ENCODE measurements at places on chromosomes 1 and 21.

GRCh38 chr1:162681122-162681436 lies 48.8 kb downstream of the DDR2 start:
- H3K27ac ChIP-seq = no peak overlapping the region
- H3K4me1 ChIP-seq = no peaks in the 10 kb centered on the region
- peaks cover 8% of the 10 kb centered on the region for H3K36me3 ChIP-seq
- H3K27me3 ChIP-seq = no peaks in the 10 kb centered on the region
- ATAC-seq = no peak
- no peak overlapping the region for H3K4me3 ChIP-seq

- peaks cover 6% of the 10 kb centered on the region for H3K4me1 ChIP-seq
- no peaks in the 10 kb centered on the region for H3K27me3 ChIP-seq
- H3K4me3 ChIP-seq = no peak overlapping the region
These were observed 160.9 kb downstream of the PBX1 start for GRCh38 chr1:164719676-164720439.

DNA sequence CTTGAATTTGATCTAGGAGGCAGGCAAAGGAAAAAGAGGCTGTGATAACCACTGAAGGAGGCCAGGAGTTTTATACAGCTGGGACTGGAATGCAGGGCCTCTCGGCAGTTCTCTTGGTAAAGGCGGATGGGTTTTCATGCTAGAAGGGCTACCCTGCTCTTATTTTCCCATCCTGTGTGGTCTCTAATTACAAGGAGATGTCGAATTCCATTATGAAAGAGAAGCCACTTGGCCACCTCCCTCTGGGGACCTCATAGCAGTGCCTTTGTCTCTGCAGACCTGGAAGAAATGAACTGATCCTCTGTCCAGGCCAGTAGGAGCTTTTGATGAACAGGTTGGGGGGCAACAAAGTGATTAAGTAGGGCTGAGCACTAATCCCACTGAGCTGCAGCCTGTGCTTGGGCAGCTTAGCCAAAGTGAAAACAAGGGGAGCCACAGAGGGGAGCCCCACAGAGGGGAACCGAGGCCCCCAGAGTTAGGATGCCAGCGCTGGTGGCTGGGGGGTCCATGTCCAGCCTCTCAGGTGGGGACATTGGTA lies 42.2 kb upstream of the BCAR3 start:
- ATAC-seq = no peak
- H3K4me3 ChIP-seq = no peak overlapping the region
- H3K36me3 ChIP-seq = no peaks in the 10 kb centered on the region
- no peaks in the 10 kb centered on the region for H3K27me3 ChIP-seq
- H3K27ac ChIP-seq = no peak overlapping the region
- H3K4me1 ChIP-seq = peaks cover 13% of the 10 kb centered on the region

DNA sequence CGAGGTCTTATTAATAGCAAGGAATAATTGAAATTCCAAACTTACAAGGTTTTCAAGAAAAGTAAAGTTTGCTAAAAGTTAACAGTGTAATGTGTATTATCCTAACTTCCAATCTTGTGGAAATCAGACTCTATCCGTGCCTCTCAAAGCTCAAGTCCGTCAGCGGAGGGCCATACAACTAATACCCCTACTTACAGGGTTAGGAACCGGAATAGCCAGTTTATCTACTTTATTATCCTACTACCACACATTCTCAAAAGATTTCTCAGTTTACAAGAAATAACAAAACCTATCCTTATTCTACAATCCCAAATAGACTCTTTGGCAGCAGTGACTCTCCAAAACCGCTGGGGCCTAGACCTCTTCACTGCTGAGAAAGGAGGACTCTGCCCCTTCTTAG lies 457.8 kb downstream of the PTPRC start:
- H3K27ac ChIP-seq = no peak overlapping the region
- no peak overlapping the region for H3K4me3 ChIP-seq
- no peaks in the 10 kb centered on the region for H3K36me3 ChIP-seq
- H3K4me1 ChIP-seq = peaks cover 7% of the 10 kb centered on the region
- no peak for ATAC-seq
- no peaks in the 10 kb centered on the region for H3K27me3 ChIP-seq

DNA sequence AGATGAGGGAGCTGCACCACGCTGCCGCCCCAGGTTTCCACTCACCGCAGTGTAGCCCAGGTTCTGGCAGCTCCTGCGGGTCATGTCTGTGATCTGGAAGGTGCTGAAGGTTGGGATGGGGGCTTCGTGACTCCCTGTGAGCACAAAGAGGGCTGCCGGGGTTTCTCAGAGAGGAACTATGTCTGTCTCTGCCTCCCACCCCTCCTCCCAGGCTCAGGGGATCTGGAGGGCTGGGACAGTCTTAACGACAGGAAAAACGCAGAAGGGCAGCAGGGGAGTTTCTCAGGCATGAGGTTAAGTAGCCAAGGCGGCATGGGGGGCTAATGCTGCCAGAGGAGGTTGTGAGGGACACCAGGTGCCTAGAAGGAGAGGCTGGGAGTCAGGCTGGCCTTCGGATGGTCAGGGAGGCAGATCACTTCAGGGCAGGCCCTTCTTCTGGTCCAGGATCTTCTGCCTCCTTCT lies 656 bp downstream of the SH2D2A start:
- ATAC-seq = no peak
- peak overlapping the region; percentile 85 for H3K27ac ChIP-seq
- peaks cover 41% of the 10 kb centered on the region for H3K4me1 ChIP-seq
- H3K36me3 ChIP-seq = peaks cover 13% of the 10 kb centered on the region
- peak overlapping the region; percentile 68 for H3K4me3 ChIP-seq

- no peak for ATAC-seq
- H3K27ac ChIP-seq = no peak overlapping the region
- H3K36me3 ChIP-seq = no peaks in the 10 kb centered on the region
- peaks cover 54% of the 10 kb centered on the region for H3K27me3 ChIP-seq
These were observed 3.9 kb downstream of the TMEM61 start for GRCh38 chr1:54984131-54984842.

DNA sequence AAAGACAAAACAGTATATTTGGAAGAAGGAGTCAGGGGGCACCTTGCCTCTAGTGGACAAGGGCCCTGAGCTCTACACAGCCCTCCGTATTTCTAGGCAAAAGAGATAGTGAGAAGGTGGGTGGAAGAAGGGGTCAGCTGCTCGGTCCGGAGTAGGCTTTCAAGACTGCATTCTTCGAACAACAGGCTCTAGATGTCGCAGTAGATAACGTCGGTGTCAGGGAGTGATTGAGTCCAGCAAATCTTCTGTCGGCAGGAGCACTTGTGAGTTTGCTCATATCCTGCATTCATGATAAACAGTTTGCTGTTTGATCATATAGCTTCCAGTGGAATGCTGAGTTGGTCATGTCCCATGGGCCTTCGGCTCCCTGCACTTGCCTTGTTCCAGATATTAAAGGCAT lies 36.8 kb downstream of the DIPK1A start:
- peaks cover 48% of the 10 kb centered on the region for H3K36me3 ChIP-seq
- H3K27me3 ChIP-seq = no peaks in the 10 kb centered on the region
- ATAC-seq = no peak
- H3K4me1 ChIP-seq = peaks cover 68% of the 10 kb centered on the region
- H3K4me3 ChIP-seq = no peak overlapping the region
- H3K27ac ChIP-seq = no peak overlapping the region

- no peak for ATAC-seq
- no peaks in the 10 kb centered on the region for H3K4me1 ChIP-seq
- H3K27me3 ChIP-seq = no peaks in the 10 kb centered on the region
These were observed 54.1 kb downstream of the C8A start for GRCh38 chr1:56908619-56909221.

GRCh38 chr1:53580739-53581475 lies 121.7 kb downstream of the DMRTB1 start:
- H3K4me1 ChIP-seq = peaks cover 5% of the 10 kb centered on the region
- H3K27me3 ChIP-seq = peaks cover 22% of the 10 kb centered on the region
- ATAC-seq = no peak
- no peak overlapping the region for H3K27ac ChIP-seq
- H3K4me3 ChIP-seq = no peak overlapping the region

DNA sequence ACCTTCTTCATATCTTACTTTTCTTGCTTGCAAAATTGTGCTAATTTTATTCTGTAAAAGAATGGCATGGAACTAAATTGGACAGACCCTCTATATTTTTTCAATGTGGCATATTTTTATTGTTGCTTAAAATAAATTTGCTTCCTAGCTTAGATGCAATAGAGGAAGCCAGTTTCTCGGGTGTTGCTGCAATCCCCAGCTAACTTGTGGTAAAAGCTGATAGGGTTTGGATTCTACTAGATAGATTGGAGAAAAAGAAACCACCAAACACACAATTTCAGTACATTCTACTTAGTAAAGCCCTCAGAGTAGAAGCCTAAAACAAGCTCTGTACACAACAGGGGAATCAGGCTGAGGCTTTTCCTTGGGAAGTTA lies 49.5 kb upstream of the GCLM start:
- ATAC-seq = no peak
- peaks cover 12% of the 10 kb centered on the region for H3K36me3 ChIP-seq
- H3K27ac ChIP-seq = no peak overlapping the region
- H3K27me3 ChIP-seq = peaks cover 12% of the 10 kb centered on the region

GRCh38 chr1:26607186-26607585 lies 77.6 kb downstream of the RPS6KA1 start:
- H3K4me1 ChIP-seq = peaks cover 6% of the 10 kb centered on the region
- H3K27me3 ChIP-seq = no peaks in the 10 kb centered on the region
- ATAC-seq = no peak
- no peaks in the 10 kb centered on the region for H3K36me3 ChIP-seq

- ATAC-seq = no peak
- H3K27ac ChIP-seq = no peak overlapping the region
- H3K27me3 ChIP-seq = no peaks in the 10 kb centered on the region
- no peaks in the 10 kb centered on the region for H3K4me1 ChIP-seq
These were observed 26.8 kb downstream of the HP1BP3 start for GRCh38 chr1:20760322-20760721.

DNA sequence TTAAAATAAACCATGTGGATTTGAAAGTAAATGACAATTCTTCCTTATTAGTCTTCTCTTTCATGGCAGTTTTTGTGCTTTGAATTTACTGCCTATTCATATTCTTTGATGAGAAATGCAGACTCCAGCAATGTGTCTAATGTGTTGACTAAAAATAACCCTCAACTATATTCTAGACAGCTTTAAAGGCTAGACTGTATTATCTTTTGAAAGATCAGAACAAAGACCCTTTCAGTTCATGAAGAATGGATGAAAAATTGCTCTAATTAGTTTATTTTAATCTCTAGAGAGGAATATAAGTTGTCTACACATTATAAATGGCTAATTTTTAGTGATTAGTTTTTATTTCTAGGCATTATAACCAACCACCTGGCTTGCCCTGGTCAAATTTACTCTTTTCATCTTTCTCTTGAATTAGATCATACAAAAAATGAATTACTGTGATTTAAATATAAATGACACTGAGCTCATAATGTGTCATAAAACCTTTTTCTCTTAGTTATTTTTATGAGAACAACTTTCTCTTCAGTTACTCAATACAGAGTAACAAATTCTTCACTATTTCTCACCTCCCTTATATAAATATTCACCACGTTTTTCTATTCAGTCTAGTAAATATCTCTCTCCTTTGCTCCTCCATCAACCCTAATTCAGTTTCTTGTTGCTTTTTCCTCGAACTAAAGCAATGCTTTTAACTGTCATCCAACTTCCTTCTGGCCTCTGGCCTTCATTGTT lies 428.5 kb upstream of the TMPRSS15 start:
- no peaks in the 10 kb centered on the region for H3K36me3 ChIP-seq
- H3K27ac ChIP-seq = no peak overlapping the region
- H3K27me3 ChIP-seq = no peaks in the 10 kb centered on the region
- no peak for ATAC-seq

DNA sequence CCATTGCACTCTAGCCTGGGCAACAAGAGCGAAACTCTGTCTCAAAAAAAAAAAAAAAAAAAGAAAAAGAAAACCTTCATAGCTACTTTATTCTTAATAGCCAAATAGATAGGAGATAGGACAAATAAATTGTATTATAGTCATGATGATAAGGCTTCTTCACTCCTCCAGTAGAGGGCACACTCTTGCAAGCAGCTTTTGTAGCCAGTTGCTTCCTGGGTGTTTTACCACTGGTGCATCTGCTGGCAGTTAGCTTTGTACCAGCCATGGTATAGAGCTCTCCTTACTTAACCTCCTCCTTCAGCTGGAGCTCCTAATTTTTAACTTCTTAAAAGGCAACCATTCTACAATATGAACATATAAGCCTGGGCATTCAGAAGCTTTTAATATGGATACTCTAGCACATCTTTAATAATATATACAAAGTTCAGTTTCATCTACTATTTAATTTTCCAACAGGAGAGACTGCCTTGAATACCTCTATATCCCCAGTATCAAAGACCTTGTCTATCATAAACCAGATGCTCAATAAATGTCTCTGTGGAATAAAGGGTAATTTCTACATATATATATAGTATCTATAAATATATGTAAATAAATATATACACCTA lies 35.8 kb downstream of the EVI5 start:
- no peak overlapping the region for H3K4me3 ChIP-seq
- H3K27ac ChIP-seq = no peak overlapping the region
- H3K4me1 ChIP-seq = peaks cover 21% of the 10 kb centered on the region
- H3K27me3 ChIP-seq = no peaks in the 10 kb centered on the region

DNA sequence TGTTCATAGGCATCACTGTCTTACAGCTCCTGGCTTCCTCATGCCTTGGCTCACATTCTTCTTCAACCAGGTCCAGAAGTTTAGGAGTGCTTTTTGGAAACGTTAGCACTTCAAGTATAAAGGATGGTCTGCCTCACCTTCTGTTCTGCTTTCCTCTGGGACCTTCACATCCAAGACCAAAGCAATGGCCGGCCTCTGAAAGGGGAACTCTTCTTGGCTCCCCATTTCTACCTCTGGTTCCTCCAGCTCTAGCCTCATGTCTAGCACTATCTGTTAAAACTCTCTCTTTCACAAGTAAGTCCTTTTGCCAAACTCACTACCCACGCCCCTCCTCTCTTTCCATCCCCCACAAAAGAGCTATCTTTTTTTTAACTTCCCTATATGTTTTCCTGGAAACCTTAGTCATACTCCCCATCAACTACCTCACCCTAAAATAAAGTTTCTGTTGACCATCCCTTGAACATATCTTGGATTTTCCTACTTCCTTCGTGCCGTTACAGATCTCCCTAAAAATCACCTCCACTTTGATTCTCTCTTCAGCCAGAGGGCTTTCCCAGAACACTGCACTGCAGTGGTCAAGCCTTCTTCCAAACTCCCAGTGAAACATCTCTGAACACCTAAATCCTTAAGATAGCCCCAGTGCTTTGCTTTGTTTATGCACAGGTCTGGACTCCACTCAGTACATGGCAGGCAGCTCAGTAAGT lies 7.9 kb downstream of the SORT1 start:
- H3K4me3 ChIP-seq = no peak overlapping the region
- ATAC-seq = no peak
- H3K36me3 ChIP-seq = no peaks in the 10 kb centered on the region
- H3K27ac ChIP-seq = no peak overlapping the region

- H3K27me3 ChIP-seq = no peaks in the 10 kb centered on the region
- no peak overlapping the region for H3K4me3 ChIP-seq
- H3K27ac ChIP-seq = peak overlapping the region; percentile 95
- peaks cover 85% of the 10 kb centered on the region for H3K4me1 ChIP-seq
These were observed 16.0 kb downstream of the ZBTB17 start for GRCh38 chr1:15959827-15960446.
